ENCODE measurements at places on chromosomes 1 and 21. TPM values are rescaled to one million over a fixed set of nuclear protein-coding genes. Genes with fewer than 3 reads are reported as not detected.

- DNase-seq = no peak
- H3K4me1 ChIP-seq = no peaks in the 10 kb centered on the region
- H3K36me3 ChIP-seq = no peaks in the 10 kb centered on the region
- no peaks in the 10 kb centered on the region for H3K27me3 ChIP-seq
- no peak overlapping the region for H3K4me3 ChIP-seq
These were observed 1423.9 kb upstream of the PRMT6 start for GRCh38 chr1:105632342-105633196.

DNA sequence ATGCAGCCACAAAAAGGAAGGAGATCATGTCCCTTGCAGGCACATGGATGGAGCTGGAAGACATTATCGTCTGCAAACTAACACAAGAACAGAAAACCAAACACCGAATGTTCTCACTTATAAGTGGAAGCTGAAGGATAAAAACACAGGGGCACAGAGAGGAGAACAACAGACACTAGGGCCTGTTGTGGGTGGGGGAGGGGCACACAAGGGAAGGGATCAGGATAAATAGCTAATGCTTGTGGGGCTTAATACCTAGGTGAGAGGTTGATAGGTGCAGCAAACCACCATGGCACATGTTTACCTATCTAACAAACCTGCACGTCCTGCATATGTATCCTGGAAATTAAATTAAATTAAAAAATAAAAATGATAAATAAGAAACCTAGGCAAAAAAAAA lies 969.9 kb downstream of the TTLL7 start:
- H3K27me3 ChIP-seq = no peaks in the 10 kb centered on the region
- H3K36me3 ChIP-seq = no peaks in the 10 kb centered on the region
- no peaks in the 10 kb centered on the region for H3K4me1 ChIP-seq
- no peak overlapping the region for H3K4me3 ChIP-seq
- DNase-seq = no peak

Gene GIPC2
- polyA plus RNA-seq = 2.7 TPM

Gene FCER1G
- polyA plus RNA-seq = 38.3 TPM

DNA sequence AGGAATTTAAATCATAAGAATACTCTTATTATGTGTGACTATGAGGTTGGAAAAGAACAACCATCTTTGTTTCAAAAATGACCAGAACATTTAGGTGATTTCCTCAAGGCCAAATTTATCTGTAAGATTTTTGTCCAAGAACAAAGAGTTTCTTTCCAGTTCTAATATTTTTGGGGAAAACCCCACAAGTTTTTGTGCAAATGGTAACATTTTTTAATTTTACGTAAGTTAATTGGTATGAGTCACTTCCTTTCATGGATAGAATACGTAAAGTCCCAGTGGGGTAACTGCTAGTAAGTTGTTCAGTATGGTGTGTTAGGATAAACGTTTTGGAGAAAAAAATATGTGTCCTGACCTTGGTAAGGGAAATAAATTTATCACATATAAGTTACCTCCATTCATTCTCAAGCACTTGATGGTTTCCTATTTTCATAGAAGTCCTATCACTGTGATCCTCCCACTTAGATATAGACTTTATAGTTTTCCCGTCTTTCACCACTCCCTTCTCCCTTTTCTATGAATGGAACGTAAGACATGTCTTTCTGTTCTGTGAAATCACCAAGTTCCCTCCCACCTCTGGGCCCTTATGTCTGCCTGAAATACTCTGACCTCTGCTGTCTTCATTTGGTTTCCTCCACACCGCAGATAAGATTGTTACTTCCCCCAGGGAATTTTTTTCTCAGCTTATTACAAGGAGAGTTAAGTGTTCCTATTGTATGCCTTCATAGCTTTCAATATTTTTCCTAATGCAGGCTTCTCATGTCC lies 34.9 kb upstream of the TSNAX start:
- no peak overlapping the region for H3K27ac ChIP-seq
- H3K27me3 ChIP-seq = no peaks in the 10 kb centered on the region
- no peaks in the 10 kb centered on the region for H3K4me1 ChIP-seq
- no peaks in the 10 kb centered on the region for H3K36me3 ChIP-seq

- no peaks in the 10 kb centered on the region for H3K36me3 ChIP-seq
- H3K4me3 ChIP-seq = no peak overlapping the region
- H3K27ac ChIP-seq = no peak overlapping the region
- H3K4me1 ChIP-seq = no peaks in the 10 kb centered on the region
- no peaks in the 10 kb centered on the region for H3K27me3 ChIP-seq
These were observed 36.1 kb downstream of the TNNT2 start for GRCh38 chr1:201341377-201341776.

Gene THEM5
- 0.07 TPM for polyA plus RNA-seq

DNA sequence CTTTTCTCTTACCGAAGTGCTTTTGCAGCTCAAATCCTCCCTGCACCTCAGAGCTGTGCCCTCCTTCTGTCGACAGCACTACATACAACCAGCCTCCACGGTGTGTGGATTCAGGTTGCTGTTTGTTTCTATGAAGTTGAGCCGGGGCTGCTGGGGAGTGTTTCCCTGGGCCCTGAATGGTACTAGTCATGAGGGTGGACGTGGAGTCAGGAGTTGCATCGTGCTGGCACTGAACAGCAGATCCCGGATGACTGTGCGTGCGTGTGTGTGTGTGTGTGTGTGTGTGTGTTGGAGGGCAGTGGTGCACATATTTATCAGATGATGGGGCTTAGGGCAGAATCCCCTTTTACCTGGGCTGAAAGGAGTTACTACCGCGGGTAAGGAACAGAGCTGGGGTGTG lies 47.0 kb downstream of the ACTL8 start:
- no peaks in the 10 kb centered on the region for H3K36me3 ChIP-seq
- no peak for DNase-seq
- H3K27me3 ChIP-seq = no peaks in the 10 kb centered on the region
- H3K4me1 ChIP-seq = no peaks in the 10 kb centered on the region
- H3K4me3 ChIP-seq = no peak overlapping the region

DNA sequence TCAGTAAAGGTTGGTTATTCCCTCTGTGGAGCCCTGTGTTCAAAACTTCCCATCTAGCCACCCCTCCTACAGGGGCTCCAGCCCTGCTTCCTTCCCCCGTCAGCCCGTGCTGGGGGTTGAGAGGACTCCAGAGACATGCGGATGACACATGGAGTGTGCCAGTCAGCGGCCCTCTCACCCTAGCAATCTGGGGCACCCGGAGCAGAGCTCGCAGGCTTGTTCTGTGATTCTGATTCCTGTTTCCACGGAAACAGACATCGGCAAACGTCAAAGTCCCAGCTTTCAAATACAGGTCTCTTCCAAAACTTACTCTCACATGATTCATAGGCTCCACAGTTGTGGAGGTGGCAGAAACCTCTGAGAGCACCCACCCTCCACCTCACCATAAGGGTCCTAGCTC lies 9.8 kb upstream of the SSBP3 start:
- no peak for DNase-seq
- H3K27me3 ChIP-seq = no peaks in the 10 kb centered on the region
- H3K36me3 ChIP-seq = no peaks in the 10 kb centered on the region
- no peak overlapping the region for H3K27ac ChIP-seq

Data from ovary (tissue), 10 donors.